ENCODE measurements at places on chromosomes 12 and 14.

DNA sequence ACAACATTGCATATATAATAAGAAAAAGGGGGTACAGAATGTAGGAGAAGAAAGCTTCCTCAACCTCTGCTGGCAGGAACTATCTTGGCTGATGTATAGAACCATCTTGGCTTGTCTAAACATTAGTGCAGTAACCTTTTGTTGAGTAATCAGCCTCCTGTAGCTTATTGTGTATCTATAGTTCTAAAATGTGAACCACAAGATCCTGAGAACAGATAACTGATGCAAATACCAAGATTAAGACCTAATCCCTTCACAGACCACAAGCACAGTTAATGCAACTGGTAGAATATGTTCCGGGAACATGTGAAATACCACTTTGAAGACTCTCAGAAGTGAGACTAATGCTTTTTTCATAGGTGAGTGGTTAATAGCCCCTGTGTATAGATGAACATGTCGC is 50.7 kb upstream of the KCNC2 start:
- no peak for DNase-seq

- no peak for DNase-seq
Measured at GRCh38 chr14:32682214-32682613, 256.5 kb upstream of the NPAS3 start.

DNA sequence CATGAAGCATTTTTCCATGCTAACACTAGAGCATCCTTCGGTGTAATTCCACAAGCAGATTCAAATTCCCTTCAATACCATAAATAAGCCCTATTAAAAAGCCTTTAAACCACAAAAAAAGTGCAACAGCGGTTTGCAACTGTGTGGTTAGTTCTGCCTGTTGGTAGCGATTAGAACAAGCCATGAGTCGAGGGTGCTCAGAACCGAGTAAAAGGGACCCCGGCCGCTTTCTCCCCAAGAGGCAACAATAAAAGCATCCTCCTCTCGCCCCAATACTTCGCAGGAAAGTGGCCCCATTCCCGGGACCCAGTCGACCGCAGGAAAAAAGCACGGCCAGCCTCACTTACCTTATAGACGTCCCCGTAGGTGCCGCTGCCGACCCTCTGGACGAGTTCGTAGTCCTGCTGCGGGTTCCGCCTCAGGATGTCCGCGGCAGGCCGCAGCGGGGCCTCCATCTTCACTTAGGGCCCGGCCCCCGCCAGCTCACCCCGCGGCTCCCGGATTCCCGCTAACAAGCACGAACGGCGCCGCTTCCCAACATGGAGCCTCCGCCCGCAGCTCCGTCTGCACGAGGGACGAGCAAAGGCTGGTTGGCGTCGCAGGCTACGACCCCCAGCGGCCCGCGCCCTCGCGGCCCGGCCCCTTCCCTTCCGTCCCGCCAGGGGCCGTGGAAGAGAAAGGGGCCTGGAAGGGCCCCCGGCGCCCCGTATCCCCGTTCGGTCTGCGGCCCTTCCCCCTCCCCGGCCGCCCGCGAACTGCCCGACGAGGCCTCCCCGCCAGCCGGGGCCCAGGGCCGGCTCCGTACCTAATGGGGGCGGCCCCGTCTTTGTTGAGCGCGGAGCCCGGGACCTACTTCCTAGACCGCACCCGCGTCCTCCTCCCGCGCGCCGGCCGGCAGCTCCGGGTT is 521 bp downstream of the MAP4K5 start:
- no peak for DNase-seq

DNA sequence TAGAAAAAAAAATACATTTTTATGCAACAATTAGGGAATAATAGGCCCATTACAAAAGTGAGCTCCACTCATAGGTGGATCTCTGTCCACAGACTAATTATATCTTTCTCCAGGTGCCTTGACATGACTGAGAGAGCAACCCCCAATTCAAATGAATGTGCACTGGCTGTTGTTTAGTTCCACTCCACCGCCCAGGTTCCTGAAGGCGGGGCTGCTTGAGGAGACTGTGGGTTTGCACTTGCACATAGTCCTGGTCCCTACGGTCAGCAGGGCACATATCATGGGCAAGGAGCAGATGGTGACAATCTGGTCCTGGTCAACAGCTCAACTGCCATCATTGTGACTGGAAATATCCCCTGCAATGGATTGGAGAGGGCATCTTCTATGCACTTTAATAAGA is 195.6 kb upstream of the PWP1 start:
- DNase-seq: no peak

GRCh38 chr14:35229084-35229791 is 62.9 kb upstream of the PSMA6 start:
- DNase-seq: no peak

DNA sequence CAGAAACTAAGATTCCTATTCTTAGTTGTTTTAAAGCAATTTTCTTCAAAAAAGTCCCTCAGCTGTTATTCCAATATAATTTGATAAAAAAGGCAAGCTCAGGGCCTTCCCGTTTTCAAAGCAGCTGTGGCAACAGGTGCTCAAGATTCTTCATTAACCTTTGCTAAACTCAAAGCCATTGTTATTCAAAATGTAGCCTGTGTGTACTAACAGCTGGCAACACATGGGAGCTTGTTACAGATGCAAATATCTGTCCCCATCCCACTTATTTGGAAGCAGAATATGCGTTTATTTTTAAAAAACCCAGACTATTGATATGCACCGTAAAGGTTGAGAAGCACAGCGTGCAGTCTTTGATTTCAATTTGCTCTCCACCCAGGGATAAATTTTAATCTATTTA is 210.4 kb upstream of the SYT10 start:
- no peak for DNase-seq

DNA sequence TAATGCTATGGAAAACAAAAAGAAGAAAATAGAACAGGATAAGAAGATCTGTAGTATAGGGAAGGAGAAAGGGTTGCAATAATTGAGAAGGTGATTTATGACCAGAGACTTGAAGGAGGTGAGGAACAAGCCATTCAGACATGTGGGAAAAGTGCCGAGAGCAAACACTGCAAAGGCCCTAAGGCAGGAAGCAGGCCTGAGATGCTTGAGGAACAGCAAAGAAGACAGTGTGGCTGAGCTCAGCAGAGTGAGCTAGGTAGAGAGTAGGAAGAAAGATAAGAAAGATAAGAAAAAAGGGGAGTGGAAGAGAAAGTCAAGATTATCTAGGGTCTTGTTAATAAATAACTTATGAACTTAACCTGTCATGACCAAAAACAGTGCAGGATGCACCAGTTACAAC is 671.8 kb downstream of the RPS29 start:
- no peak for DNase-seq

GRCh38 chr14:96584907-96585671 is 82.9 kb downstream of the PAPOLA start:
- DNase-seq: no peak

DNA sequence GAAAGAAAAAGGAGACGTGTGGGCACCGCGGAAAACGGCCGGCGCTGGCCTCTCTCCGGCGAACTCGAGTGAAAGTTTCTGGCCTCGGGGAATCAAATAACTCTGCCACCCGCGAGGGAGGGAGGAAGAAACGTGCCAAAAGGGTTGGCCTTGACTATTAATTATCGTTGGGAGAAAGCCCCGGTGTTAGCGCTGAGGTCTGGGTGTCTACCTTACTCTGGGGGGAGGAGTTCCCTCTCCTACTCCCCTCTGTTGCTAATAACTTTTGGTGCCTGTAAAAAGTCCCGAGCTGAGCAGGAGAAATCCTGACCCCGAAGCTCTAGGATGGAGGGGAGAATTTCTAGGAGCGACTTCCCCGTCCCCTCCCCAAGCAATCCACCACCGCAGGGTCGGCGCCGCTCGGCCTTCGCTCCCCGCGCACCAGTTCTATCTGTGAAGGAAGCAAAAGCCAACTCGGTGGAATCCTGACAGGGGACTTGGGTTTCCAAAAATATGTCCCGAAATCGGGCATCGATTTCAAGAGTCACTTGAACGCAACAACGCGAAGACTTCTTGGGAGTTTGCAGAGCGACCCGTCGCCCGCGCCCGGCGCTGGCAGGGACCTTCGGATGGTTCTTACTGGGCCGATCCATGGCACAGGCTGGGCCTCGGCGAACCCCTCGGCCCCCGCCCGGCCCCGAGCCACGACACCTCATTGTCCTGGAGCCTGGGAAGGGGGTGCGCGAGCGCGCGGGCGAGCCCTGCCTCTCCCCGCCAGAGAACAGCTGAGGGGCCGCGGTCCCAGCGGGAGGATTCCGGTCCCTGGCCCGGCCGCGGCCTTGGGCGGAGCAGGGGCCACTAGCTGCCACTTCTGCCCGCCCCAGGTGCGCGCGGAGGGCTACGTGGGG is 1.7 kb downstream of the OTX2 start:
- no peak for DNase-seq

- no peak for DNase-seq
Measured at GRCh38 chr12:17335487-17335886, 729.5 kb upstream of the LMO3 start.

DNA sequence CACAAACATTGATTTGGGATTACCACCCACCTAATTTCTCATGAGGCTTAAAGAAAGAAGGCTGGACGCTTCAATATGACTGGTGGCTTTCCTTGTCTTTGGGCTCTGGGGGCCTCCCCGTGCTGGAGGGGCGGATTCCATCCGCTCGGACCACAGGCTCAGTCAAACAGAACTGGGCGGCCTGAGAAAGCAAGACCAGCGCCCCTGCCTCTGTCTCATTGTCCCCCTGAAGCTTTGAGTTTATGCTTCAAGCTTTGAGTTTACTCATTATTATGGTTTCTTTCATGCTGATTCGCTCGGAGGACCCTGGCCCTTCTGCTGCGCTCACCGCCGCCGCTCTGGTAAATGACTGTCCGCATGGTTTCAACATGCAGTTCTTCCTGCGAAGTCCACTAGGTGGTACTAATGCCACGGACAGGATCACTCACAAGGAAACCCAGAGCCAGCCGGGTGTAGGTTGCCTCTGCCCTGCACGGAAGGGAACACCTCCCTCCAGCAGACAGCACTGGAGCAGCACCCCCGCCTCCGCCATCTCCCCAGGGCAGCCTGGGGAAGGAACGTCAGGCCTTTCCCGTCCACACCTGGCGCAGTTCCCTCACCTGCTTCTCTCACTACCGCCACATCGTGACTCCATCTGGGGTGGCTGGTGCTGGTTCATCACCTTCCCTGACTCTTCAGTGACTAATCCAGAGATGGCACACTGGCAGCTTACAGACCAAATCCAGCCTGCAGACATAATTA is 13.2 kb upstream of the TIGAR start:
- DNase-seq: no peak

DNA sequence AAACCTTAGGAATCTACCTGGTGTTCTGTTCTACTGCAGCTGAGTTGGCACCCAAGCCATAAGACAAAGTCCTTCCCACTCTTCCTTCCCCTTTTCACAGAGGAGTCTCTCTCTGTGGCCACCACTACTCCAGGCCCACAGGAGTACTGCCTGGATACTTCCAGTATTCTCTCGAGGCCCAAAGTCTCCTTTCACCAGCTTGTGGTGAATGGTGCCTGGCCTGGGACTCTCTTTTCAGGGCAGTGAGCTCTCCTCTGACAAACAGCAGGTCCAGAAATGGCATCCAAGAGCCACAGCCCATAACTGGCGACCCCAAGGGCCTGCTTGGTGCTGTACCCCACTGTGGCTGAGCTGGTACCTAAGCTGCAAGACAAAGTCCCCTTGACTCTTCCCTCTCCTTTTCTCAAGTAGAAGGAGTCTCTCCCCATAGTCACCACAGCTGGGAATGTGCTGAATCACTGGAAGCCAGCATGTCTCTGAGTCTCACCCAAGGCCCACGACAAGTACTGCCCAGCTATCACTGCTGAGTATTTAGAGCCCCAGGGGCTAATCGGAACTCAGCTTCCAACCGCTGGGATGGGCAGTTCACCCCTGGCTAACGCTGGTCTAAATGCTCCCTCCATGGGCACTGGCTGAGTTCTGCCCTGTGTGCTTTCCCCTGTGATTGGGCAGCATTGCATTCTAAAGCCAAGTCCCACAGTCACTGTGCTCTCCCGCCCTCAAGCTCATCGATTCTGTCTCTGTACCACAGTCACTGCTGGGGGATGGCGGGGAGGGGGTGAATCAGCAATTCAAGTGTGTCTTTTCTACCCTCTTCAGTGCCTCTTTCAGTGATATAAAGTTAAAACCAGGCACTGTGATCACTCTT is 6.1 kb downstream of the A2ML1 start:
- no peak for DNase-seq

- no peak for DNase-seq
Measured at GRCh38 chr12:94263011-94263811, 114.8 kb downstream of the PLXNC1 start.

- DNase-seq: no peak
Measured at GRCh38 chr12:104603545-104603973, 146.8 kb downstream of the CHST11 start.

- no peak for DNase-seq
Measured at GRCh38 chr12:119877639-119877948, 474 bp upstream of the CIT start.

GRCh38 chr12:93812626-93813025 is 135.5 kb downstream of the CRADD start:
- no peak for DNase-seq

- no peak for DNase-seq
Measured at GRCh38 chr14:86815341-86815740, 1177.6 kb downstream of the GALC start.

DNA sequence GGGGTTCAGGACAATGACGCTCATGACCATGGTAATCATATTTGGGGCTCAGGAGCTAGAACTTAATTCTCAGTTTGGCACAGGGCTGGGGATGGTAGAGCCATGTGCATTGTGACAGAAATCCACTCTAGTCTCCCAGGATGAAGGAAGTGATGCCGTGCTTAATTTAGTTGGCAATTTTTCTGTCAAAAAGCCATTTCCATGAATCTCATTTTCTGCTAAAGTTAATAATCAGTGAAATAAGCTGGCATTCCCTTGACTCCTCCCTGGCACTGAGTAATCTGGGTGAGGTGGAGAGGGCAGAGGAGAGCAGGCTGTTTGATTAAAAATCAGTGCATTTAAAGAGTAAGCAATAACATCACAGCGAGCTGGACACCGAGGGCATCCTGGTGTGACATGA is 45.0 kb upstream of the GPR68 start:
- DNase-seq: no peak

GRCh38 chr14:63290741-63291430 is 27.8 kb downstream of the GPHB5 start:
- DNase-seq: no peak

GRCh38 chr12:10385166-10385613 is 4.7 kb downstream of the KLRK1 start:
- no peak for DNase-seq

- DNase-seq: no peak
Measured at GRCh38 chr14:60646226-60646818, 3.0 kb downstream of the SIX1 start.
